ENCODE measurements at places on chromosomes 7 and 10.

GRCh38 chr10:96333101-96333500 is 25.7 kb downstream of the OPALIN start:
- no peak for DNase-seq

GRCh38 chr7:151607464-151607867 is 87.8 kb upstream of the RHEB start:
- no peak for DNase-seq

GRCh38 chr7:95811846-95812445 is 39.6 kb downstream of the DYNC1I1 start:
- DNase-seq = peak; percentile 23

- peak; percentile 16 for DNase-seq
These were observed 49.7 kb downstream of the ZMYND11 start for GRCh38 chr10:184911-185310.

DNA sequence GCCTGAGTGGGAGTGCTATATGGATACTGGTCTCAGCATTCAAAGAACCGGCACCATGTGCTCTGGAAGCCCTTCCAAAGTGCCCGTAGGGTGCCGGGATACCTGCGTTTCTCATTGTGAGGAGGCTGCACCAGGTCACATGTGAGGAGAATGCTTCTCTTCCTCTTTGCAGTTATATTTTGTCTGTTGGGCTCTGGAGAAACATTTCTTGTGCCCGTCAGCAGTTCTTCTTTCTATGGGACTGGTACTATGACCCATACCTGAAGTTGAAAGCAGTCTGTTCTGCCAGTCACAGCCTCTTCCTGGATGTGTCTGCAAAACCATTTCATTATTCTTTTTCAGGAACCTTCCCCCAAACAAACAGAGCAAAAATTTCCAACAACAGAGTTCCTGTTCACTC is 465.0 kb downstream of the SUGCT start:
- DNase-seq = no peak

- no peak for DNase-seq
These were observed 52.6 kb downstream of the PTEN start for GRCh38 chr10:87915989-87916388.

DNA sequence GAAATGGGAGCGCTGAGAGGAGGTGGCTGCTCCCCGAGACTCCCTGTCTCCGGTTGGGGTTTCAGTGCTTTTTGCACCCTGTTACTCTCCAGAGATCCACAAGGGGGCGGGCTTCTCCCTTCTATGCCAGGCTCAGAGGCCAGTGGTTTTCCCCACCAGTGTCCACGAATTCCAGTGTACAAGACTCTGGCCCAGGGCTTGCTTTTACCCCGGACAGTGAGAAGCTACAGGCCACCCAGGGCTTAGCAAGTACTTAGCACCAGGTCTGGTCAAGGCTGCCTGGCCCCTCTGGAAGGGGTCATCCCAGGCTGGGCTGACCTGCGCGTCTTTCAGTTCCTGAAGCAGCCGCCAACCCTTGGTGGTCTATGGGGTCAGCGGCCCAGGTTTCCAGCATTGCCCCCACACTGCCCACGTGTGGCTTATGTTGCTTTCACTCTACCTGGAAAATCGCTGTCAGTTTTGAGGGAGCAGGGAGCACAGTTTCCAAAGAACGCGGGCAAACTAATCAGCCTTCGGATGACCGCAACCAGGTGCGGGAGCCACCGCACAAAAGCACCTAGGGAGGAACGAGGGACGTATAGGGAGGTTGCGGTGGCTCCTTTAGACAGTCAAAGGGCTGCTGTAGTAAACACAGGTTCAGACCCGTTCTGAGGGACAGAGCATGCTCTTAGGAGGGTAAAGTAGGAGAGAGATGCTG is 6.8 kb downstream of the CYP26A1 start:
- DNase-seq = peak; percentile 63

GRCh38 chr7:41554481-41554880 is 148.4 kb downstream of the INHBA start:
- no peak for DNase-seq

DNA sequence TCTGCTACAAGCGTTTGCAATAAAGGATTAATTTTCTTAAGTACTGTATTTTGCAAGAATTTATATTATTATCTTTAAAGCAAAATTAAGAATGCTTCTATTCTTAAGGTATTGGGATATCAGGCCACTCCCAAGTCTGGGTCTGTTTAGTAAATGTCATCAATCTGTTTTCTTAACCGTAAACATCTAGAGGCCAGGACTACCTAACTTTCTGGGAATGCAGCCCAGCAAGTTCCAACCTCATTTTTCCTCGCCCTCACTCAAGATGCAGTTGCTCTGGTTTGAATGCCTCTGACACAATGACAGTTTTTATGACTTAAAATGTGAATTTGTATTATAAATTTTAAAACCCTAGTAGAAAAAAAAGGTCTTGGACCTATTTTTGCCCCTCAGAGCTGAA is 143.5 kb downstream of the INHBA start:
- DNase-seq = no peak

DNA sequence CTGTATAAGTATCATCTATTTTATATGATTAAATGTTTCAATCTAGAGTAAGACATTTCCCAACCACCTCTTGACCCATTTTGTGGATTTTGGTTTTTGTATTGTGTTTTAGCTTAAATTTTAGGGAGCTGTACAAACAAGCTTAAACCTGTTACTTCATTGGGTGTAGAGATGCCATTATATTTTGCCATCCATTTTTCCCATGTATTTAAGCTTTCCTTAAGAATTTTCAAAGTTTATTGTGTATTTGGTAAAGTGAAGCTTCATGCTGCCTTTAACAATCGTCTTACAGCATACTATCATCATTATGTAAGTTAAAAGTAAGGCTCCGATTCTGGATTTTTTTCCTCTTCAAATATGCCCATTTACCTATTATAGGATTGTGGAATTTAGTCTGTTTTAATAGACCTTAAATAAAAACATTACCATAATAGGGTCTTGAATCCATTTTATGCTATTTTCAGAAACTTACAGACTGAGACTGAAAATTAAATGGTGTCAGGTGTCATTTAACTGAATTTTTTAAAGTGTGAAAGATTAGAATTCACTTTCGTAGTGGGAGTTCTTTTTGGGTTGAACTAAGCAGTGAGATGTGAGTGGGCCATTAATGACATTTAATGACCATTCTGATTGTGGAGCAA is 2.2 kb downstream of the KMT2E start:
- DNase-seq = no peak

DNA sequence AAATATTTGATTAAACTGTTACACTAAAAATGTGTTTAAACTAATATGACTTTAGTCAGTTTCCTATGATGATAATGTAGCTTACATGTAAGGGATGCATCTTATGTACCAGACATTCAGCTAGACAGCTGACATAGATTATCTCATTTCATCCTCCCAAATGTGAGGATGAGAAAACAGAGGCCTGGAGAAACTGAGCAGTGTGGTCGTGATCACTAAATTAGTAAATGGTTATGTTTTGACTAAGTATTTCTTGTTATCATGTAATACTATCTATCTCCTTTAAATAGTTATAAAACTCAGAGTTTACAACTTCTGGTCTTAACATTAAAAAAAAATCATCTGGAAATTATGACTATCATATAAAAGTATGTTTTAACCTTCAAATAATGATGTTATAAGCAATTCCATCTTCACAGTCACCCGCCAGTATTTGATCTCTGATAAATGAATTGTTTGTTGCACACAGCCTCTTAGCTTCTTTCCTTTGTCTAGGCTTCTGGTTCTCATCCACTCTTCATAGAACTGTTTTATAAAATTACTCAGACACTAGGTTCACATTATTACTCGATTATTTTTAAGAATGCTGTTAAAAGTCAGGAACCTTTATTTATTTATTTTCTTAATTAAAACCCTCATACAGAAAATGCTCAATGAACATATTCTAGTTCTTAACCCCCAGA is 33.6 kb upstream of the HDAC9 start:
- DNase-seq = no peak

- no peak for DNase-seq
These were observed 77.4 kb downstream of the PRKAG2 start for GRCh38 chr7:151799506-151799905.

DNA sequence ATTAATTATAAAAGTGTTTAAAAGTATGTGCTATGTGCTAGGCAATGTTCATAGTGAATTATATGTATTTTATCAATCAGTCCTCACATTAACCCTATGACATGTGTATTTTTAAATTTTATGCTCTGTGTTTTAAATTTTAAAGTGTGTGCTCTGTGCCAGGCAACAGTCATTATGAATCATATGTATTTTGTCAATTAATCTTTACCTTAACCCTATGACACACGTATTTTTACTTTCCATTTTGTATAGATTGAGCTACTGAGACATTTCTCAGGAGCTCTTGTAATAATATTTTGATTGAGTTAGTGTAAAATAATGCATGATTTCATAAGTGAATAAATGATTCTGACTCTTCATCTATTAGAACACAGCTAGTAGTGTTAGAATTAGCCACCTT is 117.8 kb downstream of the THSD7A start:
- DNase-seq = no peak

DNA sequence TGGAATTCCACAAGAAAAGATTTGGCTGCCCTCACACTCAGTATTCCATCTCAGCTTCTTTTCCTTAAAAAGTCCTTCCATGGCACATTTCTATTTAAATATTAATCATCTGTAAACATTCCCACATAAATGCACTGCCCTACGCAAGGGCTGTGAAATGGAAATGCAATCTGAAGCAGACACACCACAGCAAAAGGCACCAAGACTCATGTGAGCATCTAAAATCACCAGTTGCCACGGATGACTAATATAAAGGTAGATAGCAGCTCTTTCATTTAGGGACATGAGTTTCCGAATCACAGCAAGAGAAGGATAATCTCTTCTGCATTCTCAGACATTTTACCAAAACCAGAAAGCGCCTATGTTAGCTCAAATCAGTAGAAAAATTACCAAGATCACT is 31.6 kb downstream of the COA1 start:
- no peak for DNase-seq

DNA sequence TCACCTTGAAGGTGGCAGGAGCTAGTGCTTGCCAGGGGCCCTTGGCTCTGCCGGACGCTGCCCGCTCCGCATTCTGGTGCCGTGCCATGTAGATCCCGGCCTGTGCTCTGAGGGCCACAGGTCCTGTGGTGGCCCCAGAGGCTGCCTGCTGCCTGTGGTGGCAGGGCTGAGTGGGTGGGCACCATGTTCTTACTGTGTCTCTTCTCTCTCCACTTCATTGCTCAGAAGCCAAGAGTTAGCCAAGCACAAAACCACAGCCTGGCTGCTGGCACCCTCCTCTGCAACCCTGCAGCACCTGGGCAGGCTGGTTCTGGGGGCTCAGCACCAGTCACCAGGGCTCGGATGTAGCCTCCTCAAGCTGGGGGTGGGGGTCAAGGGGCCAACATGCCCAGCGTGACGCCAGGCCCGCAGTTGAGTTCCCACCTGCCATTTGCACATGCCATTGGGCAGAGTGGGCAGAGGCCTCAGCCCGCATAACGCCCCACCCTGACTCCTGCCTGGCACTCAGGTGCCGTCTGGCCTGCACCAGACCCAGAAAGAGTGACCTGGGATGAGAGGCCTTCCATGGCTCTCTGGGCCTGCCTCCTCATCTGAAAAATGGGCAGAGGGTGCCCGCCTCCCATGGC is 16.3 kb downstream of the ZMIZ1 start:
- DNase-seq = no peak

- DNase-seq = no peak
These were observed 854.5 kb downstream of the GRM8 start for GRCh38 chr7:126398285-126398684.

DNA sequence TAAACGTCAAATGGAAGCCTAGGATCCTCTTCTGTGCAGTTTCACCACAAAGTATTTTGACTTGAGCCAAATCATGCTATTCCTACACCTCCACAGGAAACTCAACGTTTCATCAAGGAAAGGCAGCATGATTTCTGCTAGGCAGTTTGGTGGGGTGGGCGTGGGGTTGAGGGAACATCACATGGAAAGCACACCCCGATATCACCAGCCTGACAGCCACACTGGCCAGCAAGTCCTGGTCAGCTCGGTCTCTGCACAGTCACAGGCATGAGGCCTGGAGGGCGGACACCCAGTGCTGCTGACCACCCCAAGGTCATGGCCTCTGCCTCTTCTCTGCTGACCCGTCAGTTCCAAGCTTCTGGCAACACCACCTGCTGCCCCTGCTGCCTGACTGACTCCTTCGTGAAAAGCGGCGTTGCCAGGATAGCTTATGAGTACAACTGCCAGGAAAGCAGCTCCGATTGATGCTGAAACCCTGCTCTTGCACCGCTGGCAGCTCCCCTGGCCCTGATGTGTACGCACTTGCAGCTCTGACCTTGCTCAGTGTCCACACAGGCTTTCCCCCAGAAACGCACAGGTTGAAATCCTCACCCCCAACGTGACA is 171.5 kb downstream of the DIP2C start:
- DNase-seq = no peak

GRCh38 chr7:92695308-92696261 is 105.4 kb upstream of the FAM133B start:
- peak; percentile 94 for DNase-seq

- no peak for DNase-seq
These were observed 1214.4 kb upstream of the C7orf33 start for GRCh38 chr7:147376192-147376591.

DNA sequence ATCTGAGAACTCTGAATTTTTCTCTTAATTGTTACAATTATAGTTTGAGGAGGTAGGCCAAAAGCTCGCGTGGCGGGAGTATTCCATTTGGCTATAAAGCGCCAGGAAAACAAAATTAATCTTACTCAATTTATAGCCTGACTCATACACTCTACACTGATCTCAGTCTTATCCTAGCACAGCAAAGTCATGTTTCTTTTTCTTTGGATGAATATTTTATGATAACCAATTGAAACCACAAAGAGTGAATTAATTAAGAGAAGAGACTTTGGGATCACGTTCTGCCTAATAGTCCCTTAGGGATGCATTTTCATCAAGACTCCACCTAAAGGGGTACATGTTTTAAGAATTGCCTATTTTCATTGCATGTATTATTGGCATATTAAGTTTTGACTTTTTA is 420.8 kb downstream of the HGF start:
- no peak for DNase-seq

DNA sequence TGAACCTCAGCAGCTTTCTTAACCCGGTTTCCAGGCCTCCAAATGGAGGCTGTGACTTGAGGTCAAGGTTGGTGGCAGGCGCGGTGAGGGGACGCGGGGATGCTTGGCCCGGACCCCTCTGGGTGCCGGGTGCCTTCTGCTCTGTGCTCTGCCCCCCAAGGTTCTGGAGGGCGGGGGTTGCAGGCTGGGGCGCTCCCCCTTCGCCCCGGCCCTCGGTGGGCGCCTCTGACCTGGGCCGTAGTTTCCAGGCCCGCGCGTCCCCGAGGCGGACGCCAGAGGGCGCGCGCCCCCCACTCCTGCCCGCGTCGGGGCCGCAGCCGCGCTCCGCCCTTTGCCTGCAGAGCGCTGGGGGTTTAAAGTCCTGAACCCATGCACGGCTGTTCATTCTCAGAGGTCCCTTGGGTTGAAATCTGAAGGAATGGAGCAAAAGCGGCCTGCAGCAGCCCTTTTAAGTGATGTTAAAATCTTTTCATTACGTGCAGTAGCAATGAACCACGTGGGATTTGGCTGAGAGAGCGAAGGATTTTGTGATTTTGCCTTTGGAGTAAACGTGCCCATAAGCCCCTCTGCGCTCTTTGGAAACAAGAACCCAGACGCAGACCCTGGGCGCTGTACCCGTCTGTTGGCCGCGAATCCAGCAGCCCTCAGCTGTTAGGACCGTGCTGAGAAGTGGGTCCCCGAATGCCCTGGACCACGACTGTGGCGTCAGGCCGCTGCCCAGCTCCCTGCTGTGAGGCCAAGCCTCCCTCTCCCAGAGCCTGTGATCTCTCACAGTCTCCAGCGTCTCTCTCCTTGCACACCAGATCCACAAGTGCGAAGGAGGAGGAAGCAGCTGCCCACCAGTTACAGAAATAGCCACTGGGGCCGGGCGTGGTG is 135.0 kb downstream of the ACTR3B start:
- DNase-seq = no peak
